Fibroblast of skin of right biceps (primary cell): ENCODE measurements at places on chromosomes 13 and 19.

GRCh38 chr13:27636589-27637288 lies 15.0 kb downstream of the POLR1D start:
- peak; percentile 11 for DNase-seq

DNA sequence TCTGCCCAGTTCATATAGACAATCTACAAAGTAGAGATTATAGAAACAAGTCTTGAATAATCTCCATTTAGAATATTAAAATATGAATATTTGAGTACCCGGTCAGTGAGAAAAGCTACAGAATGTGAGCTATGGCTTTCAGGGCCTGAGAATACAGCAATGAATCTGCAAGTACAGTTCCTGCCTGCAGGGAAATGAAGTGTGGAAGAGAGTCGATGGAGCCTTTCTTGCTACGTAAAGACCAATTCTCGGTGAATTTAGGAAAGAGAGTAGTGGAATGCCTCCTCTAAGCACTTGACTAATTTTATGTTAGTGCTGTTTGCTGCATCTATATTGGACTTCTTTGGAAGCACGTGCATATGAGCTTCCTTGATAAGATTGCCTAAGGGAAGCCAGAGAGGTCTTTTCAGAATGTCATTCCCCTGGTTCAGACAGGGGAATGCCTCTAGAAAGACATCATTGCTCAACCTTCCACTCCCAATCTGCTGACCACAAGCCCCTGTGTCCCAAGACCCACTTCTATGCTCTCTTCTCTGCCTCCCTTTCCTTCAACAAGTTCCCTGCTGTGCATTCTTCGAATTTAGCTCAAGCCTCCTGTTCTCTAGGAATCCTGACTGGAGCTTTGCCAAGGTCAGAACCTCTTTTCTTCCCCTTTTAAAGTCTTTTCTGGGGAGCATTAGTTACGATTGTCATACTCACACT lies 41.9 kb downstream of the GPC6 start:
- no peak for DNase-seq

DNA sequence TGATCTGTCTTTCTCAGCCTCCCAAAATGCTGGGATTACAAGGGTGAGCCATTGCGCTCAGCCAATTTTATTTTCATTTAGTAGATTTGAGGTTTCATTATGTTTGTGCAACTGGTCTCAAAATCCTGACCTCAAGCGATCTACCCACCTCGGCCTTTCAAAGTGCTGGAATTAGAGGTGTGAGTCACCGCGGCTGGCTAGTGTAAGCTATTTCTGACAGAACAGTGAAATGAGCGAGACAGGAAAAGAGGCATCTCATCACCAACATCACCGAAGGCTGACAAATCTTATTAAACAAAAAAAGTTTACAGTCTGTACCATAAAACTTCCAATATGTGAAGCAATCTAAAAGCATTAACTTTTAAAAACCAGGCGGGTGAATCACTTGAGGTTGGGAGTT lies 12.2 kb upstream of the ZNF888 start:
- peak; percentile 3 for DNase-seq

GRCh38 chr13:89688918-89689317 lies 1658.6 kb upstream of the MIR17HG start:
- no peak for DNase-seq

DNA sequence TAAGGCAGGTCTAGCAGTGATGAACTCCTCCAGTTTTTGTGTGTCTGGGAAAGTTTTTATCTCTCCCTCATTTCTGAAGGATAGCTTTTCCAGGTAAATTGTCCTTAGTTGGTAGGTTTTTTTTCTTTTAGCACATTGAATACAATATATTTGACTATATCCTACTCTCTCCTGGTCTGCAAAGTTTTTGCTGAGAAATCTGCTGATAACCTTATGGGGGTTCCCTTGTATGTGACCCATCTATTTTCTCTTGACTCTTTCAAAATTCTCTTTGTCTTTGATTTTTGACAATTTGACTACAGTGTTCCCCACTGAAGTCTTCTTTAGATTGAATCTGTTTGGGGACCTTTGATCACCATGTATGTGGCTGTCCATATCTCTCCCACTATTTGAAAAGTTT lies 42.6 kb upstream of the ZNF507 start:
- no peak for DNase-seq

DNA sequence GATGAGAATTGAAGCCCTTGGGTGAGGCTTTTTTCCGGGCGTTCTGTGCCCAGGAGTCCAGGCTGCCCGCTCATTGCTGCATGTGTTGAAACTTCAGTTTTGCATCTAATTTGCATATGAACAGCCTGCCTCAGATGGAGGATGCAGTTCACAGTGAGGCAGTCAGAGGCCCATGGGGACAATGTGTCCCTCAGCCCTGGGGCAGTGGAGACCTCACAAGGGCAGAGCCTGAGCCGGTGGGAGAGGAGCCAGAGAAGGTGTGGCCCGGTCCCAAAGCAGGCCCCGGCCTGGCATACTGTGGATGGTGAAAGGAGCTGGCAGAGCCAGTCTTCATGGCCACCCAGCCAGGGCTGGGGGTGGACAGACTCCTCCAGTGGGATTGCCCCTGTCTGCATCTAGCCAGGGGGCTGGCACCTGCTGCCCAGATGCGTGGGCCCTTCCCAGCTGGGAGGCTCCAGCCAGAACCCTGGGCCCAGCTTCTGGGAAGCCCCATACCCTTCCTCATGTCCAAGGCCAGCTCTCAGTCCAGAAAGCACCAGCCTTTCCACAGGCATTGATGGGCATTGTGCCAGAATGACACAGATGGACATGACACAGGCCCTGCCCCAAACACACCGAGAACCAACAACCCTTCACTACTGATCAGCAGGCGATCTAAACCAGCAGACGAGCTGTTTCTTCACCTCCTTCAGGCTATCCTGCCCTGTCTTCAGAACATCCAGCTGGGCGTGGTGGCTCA lies 32.9 kb upstream of the KCTD15 start:
- no peak for DNase-seq

DNA sequence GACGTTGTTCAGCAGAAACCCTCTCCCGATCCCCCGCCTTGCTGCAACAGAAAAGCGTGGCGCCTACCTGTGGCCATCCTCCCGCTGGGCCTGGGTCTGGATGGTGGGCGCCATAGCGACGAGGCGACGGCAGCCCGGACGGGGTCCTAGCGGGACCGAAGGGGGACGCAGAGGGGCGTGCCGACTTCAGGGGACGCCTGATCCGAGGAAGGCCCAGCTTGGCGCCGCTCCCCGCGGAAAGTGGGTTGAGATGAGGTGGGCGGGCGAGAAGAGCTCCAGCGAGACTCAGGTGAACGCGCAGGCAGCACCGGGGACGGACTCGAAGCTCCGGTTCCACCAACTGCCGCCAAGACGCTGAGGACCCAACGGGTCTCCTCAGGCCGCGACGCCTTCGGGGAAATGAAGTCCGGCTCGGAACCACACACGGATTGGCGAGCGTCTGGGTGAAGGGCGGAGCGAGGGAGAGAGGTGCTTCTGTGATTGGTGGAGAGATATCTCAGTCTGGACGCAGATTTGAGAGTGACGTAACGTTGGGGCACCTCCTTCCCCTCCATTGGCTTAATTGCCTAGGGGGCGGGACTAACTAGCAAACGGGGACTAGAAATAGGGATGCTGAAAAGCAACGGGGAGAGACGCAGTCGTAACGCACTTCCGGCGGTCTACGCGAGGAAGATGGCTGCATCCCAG lies at the start of the genes MED29 and PAF1:
MED29 (plus strand) TSS at position 628 of the 687 bp plus-strand sequence; CDS start at position 673, 45 bp downstream.
PAF1 (minus strand) TSS at position 356 of the 687 bp plus-strand sequence; CDS start at position 114, 242 bp downstream.
- peak; percentile 100 for DNase-seq

GRCh38 chr19:46962030-46962570 lies 57.5 kb upstream of the NPAS1 start:
- no peak for DNase-seq
